ENCODE measurements at places on chromosomes 12 and 14.

DNA sequence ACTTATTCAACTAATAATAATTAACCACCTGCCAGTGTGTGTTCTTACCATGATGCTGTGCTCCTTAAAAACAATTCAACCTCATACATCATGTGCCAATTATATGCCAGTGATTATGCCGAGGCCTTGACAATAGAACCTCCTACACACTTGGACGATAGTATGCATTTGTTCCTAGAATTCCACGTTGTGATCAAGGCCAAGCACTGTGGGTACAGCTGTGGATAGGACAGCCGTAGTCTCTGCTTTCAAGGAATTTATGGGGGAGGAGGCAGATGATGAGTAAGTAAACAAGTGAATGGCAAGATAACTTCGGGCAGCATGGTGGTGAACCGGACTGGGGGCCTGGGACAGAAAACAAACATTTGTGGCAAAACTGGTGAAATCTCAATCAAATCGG lies 18.0 kb upstream of the MYO1H start:
- DNase-seq, result no peak

- DNase-seq, result no peak
These were observed 19.2 kb downstream of the PLEK2 start for GRCh38 chr14:67392800-67393199.

GRCh38 chr12:60501124-60501729 lies 905.4 kb downstream of the SLC16A7 start:
- DNase-seq, result no peak

- no peak for DNase-seq
These were observed 406.1 kb upstream of the TMPO start for GRCh38 chr12:98109266-98109665.

DNA sequence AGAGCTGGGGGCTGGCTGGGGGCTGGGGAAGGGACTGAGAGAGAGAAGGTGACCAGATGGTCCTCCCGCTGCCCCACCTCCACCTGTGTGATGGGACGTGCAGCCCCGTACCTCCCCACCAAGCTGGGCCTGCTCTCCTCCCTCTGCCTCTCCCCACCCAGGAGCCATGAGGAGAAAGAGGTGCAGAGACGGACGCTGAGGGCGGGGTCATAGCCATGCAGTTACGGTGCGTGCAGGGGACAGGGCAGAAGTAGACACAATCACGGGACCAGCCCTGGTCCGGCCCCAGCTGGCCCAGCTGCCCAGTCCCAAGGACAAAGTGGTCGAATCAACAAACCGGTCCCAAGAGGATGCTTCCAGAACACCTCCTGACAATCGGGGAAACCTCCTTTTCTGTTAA lies 33.2 kb downstream of the RFLNA start:
- no peak for DNase-seq

DNA sequence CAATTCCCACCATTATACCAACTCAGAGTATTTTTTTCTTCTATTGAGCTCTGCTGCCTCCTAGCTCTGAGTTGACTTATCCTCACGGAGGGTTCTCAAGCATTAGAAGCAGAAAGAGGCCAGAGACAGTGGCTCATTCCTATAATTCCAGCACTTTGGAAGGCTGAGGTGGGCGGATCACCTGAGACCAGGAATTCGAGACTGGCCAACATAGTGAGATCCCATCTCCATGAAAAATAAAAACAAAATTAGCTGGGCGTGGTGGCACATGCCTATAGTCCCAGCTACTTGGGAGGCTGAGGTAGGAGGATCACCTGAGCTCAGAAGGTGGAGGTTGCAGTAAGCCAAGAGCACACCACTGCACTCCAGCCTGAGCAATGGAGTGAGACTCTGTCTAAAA lies 21.0 kb downstream of the HPD start:
- DNase-seq, result no peak

DNA sequence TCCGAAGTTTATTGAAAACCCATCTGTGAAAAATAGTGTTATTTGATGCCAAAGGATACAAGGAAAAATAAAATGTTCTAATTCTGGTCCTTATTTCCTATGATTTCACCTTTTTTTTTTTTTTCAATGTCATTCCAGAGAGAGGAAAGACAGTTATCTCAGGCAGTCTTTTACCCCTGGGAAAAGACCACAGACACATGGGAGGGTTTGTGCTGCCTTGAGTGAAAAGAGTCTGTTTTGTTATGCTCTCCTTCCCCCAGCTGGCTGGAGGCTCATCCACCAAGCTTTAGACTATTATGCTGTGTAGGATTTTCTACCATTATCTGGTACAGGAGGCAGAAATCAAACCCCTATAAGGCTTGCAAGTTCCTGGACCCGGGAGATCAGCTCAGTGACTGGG lies 151.8 kb downstream of the CRADD start:
- no peak for DNase-seq

DNA sequence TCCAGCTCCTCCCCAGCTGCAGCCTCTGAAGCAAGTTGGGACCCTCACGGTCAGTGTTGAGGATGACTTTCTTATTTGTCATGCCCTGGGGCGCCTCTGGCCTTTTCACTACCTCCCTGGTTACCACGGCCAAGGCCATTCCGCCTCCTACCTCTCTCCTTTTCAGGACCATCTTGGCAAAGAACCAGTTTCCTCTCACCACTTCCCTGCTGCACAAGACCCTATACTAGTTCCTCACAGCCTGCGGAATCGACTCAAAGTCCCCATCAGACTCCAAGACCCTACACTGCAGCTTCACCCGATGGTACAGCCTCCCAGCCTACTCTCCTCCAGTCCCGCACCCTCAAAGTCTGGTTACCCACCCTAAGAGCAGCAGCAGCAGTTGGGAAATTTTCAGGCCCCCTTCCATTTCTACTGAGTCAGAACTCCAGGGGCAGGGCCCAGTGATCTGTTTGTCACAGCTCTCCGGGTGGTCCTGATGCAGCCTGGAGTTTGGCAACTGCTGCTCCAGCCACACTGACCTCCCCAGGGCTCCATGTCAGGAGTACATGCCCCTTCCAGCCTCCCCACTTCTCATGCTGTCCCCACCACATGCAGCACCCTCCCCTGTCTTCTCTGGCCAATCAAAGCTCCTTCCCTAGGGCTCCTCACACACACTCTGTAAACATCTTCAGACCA lies 5.4 kb downstream of the VWF start:
- DNase-seq, result no peak

- no peak for DNase-seq
These were observed 1.3 kb downstream of the CAMKK2 start for GRCh38 chr12:121295116-121295745.

GRCh38 chr12:20210621-20211215 lies 157.6 kb upstream of the PDE3A start:
- no peak for DNase-seq

- no peak for DNase-seq
These were observed 154.9 kb upstream of the ATP2B1 start for GRCh38 chr12:89863493-89863938.

DNA sequence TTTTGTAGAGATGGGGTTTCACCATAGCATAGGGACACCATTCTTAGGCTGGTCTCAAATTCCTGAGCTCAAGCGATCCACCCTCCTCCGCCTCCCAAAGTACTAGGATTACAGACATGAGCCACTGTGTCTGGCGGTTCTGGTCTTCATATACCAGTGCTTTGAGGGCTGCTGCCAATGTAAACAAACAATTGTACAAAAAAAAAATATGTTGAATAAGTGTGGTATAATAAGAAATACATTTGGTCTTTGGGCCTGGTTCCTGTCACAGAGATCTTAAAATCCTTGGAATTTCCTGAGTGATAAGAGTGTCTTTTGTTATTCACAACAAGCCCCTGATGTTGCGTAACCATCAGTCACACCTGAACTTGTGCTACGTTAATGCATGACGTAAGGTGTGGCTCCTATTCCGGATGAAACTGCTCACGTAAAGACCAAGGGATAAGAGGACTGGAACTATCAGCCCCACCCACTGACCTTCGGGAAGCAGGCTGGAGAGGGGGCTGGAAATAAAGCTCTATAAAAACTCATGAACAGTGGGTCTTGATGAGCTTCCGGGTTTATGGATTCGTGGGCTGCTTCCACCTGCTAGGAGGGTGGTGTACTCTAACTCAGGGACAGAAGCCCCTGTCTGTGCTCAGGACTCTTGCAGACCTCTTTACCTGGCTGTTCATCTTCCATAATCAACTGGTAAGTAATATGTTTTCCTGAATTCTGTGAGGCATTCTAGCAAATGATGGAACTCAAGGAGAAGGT lies 16.5 kb upstream of the RIMKLB start:
- no peak for DNase-seq

DNA sequence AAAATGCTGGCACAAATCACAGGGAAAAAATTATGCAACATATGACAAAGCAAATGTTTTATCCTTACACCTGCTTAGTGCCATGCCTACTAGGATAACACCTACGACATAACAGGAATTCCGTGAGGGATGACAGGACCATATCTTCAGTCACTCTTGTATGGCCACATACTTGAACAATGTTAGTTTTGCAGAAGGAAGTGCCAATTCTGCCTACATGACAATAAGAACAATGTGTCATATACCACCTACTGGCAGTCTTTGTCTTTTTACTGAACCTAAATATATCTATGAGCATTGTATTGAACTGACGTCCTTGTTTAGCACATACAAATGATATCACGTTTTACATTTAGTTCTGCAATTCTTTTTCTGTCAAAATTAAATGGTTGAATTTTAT lies 234.0 kb downstream of the ADAMTS20 start:
- DNase-seq, result no peak

All from muscle of arm (tissue), 14 donors.